Pancreas (tissue), 10 donors: ENCODE measurements at places on chromosomes 6 and 20. TPM values are rescaled to one million over a fixed set of nuclear protein-coding genes. Genes with fewer than 3 reads are reported as not detected.
A peak's percentile ranks its signal among the peaks of the same experiment; 100 is the strongest.

DNA sequence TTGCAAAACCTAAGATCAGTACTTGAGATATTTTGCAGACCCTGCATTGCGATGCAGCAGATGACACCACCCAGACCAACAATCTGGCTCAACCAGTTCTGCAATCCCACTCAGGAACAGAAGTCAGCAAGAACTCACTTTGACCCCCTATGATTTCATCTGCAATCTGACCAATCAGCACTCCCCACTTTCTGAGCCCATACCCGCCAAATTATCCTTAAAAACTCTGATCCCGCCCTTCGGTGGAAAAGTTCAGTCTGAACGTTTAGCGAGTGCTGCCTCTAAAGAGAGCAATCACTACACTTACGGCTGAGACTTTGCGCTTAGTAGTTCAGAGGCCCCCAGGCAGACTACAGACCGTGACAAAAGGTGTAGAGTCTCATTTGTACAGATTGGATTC lies 17.3 kb upstream of the KIAA1586 start:
- no peak overlapping the region for H3K4me3 ChIP-seq
- H3K27ac ChIP-seq: no peak overlapping the region

DNA sequence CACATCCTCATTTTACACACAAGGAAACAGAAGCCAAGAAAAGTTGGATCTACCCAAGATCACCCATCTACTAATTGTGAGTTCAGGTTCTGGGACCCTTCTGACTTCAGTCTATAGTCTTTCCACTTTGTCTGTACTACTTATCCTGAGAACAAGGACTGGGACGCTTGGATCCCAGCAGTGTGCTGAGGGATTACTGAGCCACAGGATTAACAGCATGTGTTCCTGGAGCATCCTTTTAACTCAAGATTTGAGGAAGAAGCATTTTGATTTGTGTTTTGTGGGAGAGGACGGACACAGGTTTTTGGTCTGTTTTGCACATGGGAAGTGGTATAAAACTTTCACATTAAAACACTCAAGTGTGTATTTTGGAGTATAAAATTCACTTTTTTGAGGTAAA lies 4.4 kb downstream of the ENPP4 start:
- H3K36me3 ChIP-seq: no peaks in the 10 kb centered on the region
- H3K27me3 ChIP-seq: no peaks in the 10 kb centered on the region
- H3K4me3 ChIP-seq: no peak overlapping the region
- no peaks in the 10 kb centered on the region for H3K4me1 ChIP-seq
- H3K27ac ChIP-seq: no peak overlapping the region

GRCh38 chr6:32954986-32955802 lies 2.3 kb upstream of the HLA-DMA start:
- no peak overlapping the region for H3K27ac ChIP-seq
- no peaks in the 10 kb centered on the region for H3K4me1 ChIP-seq
- peak; percentile 67 for DNase-seq
- no peaks in the 10 kb centered on the region for H3K36me3 ChIP-seq
- no peaks in the 10 kb centered on the region for H3K27me3 ChIP-seq

DNA sequence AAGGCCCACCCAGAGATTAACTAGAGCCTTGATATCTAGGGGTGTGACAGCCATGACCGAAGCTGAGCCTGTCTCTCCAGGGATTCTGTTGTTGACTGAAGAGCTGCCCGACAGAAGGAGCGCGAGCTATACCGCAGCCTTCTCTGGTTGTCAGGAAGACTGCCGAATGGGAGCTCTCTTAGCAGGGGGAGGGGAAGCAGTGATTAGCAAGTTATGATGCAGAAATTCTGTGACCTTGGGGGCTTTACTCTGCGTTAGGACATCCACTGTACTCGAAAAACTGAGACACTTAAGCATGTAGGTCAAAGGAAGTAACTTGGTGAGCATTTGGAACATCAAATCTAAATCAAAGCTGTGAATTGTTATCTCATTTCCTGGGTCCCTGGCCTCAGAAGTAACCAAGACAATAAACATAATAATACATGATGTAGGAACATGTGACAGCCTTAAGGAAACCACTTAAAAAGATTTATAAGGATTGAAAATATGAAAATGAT lies 84.7 kb downstream of the MAP3K4 start:
- no peak overlapping the region for H3K27ac ChIP-seq
- DNase-seq: no peak
- H3K4me1 ChIP-seq: no peaks in the 10 kb centered on the region
- H3K4me3 ChIP-seq: no peak overlapping the region
- H3K36me3 ChIP-seq: peaks cover 31% of the 10 kb centered on the region
- H3K27me3 ChIP-seq: no peaks in the 10 kb centered on the region

DNA sequence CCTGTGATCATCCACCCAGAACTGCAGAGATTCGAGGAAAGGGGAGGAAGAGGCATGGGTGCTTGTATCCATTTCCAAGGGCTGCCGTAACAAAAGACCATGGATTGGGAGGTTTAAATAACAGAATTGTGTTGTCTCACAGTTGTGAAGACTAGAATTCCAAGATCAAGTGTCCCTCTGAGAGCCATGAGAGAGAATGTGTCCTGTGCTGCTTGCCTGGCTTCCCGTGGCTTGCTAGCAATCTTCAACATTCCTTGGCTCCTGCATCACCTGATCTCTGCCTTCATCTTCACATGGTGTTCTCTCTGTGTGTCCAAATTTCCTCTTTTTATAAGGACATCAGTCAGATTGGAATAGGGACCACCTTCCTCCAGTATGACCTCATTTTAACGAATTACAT lies 69.8 kb downstream of the CDC40 start:
- DNase-seq: no peak
- H3K27me3 ChIP-seq: no peaks in the 10 kb centered on the region
- H3K4me3 ChIP-seq: no peak overlapping the region
- H3K27ac ChIP-seq: no peak overlapping the region
- H3K36me3 ChIP-seq: no peaks in the 10 kb centered on the region

DNA sequence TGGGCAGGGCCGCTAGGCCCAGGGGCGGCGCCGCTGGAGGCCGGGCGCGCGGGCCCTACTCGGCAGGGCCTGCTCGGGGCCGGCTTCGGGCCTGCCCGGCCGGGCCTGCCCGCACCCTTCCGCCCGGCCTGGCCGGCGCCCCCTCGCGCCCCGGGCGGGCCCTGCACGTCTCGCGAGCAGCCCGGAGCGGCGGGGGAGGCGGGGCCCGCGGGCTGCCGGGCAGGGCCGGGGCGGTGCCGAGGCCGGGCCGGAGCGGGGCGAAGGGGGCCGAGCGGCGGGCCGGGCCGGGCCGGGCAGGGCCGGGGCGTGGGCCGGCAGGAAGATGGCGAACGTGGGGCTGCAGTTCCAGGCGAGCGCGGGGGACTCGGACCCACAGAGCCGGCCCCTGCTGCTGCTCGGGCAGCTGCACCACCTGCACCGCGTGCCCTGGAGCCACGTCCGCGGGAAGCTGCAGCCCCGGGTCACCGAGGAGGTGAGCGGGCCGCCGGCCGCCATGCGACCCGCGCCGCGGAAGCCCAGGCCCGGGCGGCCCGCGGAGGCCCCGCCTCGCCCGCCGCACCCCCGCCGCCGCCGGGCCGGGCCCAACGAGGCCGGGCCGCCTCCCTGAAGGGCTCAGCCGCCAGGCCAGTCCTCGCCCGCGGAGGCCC lies at the start of gene NPEPL1:
Gene NPEPL1, plus strand, starts transcription at position 222 of the 647 bp plus-strand sequence. Its CDS starts 101 bp downstream, at position 323.
- peaks cover 8% of the 10 kb centered on the region for H3K4me1 ChIP-seq
- DNase-seq: peak; percentile 88
- H3K27me3 ChIP-seq: no peaks in the 10 kb centered on the region
- H3K36me3 ChIP-seq: peaks cover 22% of the 10 kb centered on the region
- peak within 1 kb of the TSS; percentile 57 for H3K27ac ChIP-seq
- H3K4me3 ChIP-seq: peak within 1 kb of the TSS; percentile 59

DNA sequence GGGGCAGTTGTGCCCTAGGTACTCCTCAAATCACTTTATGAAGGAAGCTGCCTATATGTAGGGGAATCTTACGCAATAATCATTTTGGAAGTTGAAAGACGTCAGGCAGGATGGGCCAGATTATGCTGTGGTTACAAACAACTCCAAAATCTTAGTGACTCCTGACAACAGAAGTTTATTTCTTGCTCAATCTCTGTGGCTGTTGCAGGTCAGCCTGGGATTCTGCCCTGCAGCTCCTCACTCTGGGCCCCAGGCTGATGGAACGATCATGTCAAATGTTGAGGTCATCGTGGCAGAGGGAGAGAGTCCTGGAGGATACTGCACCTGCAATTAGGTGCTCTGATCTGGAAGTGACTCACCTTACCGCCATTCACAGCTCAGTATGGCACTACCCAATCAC lies 88.4 kb downstream of the ZDHHC14 start:
- no peak for DNase-seq
- no peak overlapping the region for H3K27ac ChIP-seq
- H3K27me3 ChIP-seq: no peaks in the 10 kb centered on the region
- H3K36me3 ChIP-seq: no peaks in the 10 kb centered on the region
- no peaks in the 10 kb centered on the region for H3K4me1 ChIP-seq
- no peak overlapping the region for H3K4me3 ChIP-seq

GRCh38 chr20:25297141-25297905 lies 49.4 kb downstream of the PYGB start:
- H3K4me3 ChIP-seq: no peak overlapping the region
- H3K27me3 ChIP-seq: no peaks in the 10 kb centered on the region
- DNase-seq: no peak
- peaks cover 24% of the 10 kb centered on the region for H3K4me1 ChIP-seq

DNA sequence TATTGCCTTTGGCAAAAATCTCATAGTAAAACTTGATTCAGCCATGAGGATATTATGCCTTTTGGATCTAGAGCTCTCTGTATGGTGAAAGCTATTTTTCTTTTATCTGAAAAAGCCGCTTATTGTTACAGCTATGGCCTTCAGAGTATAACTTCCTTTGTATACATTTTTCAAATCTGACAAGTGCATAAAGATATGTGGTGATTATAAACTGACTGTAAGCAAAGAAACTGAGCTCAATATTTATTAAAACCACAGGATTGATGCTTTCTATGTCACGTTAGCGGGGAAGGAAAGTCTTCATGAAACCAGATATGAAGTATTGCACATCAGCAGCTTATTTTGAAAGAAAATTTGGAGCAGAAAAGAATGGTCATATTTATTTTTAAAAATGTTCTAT lies 151.8 kb downstream of the THEMIS start:
- H3K4me1 ChIP-seq: no peaks in the 10 kb centered on the region
- H3K36me3 ChIP-seq: no peaks in the 10 kb centered on the region
- H3K27me3 ChIP-seq: no peaks in the 10 kb centered on the region
- no peak overlapping the region for H3K4me3 ChIP-seq
- DNase-seq: no peak

DNA sequence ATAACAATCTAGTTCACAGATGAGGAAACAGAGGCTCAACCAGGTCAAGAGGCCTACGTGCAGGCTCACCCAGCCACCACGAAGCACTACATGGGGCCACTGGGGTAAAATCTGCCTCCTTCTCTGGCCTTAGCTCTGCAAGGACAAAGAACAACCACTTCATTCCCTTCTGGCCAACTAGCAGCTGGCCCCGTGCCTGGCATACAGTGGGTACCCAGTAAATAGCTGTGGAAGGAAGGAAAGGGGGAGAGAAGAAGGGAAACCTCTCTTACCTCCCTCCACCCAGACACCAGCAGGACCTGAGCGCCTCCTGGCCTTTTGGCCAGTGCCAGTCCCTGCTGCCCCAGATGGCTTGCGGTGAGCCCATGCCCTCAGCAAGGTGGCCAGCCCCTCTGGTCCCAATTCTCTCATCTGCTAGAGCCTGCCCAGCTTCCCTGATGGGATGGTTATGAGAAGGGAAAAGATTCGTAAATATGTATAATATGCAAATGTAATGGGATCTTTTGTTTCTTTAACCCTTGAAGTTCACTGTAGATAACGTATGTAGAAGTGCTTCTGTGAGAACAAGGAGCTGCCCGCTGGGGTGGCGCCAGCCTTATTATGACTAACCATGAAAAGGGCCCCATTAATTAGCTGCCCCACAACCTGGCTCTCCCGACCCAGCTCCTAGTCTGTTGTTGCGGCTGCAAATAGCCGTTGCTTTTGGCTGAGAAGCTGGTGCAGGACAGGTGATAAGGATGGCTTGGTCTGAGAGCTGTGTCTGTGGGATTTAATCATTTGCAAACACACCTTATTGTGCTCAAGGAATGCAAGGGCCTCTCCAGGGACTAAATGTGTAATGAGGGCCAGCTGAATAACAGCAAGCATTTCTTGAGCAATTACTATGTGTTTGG lies 62.0 kb downstream of the DLGAP4 start:
- DNase-seq: no peak
- H3K27me3 ChIP-seq: no peaks in the 10 kb centered on the region
- no peak overlapping the region for H3K27ac ChIP-seq
- no peak overlapping the region for H3K4me3 ChIP-seq
- no peaks in the 10 kb centered on the region for H3K4me1 ChIP-seq

DNA sequence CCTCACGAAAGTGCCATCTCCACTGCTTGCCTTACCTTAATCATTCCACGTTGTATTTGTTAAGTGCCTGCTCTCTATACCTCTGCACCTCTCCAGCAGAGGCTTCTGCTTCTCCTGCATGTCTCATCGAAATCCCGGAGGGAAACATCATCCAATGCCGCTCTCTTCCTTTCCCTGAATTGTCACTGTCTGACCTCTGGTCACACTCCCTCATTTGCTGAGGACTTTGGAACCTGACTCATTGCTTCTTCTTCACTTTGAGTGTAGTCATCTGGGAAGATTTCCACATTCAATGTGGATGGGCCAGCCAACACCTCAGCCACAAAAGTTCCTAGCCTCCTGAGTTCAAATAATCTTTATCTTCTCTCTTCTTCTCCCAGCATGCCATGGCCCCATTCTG lies 78.9 kb upstream of the BEND6 start:
- H3K27me3 ChIP-seq: no peaks in the 10 kb centered on the region
- H3K4me1 ChIP-seq: no peaks in the 10 kb centered on the region
- no peak overlapping the region for H3K27ac ChIP-seq

DNA sequence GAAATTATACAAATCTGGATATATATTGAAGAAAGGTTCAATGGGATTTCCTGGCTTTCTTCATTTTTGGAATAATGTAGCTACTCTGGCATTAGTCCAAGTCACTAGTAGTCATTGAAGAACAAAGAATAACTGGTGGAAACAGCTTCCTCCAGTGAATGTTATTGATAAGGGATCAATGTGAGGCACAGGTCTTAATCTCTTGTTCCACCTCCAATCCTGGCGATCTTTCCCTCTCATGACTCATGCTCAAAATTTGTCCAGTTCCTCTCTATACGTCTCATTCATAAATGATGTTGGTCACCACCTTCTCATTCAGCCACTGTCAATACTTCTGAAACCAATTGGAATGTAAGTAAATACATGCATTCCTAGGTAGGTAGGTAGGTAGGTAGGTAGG lies 185.0 kb upstream of the BMP2 start:
- no peaks in the 10 kb centered on the region for H3K36me3 ChIP-seq
- no peaks in the 10 kb centered on the region for H3K4me1 ChIP-seq
- DNase-seq: no peak
- no peak overlapping the region for H3K4me3 ChIP-seq

GRCh38 chr6:159042003-159042825 lies 2.6 kb downstream of the TAGAP start:
- no peaks in the 10 kb centered on the region for H3K36me3 ChIP-seq
- H3K4me3 ChIP-seq: no peak overlapping the region
- H3K27ac ChIP-seq: no peak overlapping the region
- DNase-seq: peak; percentile 80
- H3K4me1 ChIP-seq: no peaks in the 10 kb centered on the region

- DNase-seq: no peak
- no peaks in the 10 kb centered on the region for H3K4me1 ChIP-seq
Measured at GRCh38 chr6:121285041-121285440, 49.2 kb downstream of the TBC1D32 start.

Gene NR2E1
- total RNA-seq: 0.19 TPM

Gene ADGRG6
- total RNA-seq: 2.6 TPM

Gene PSORS1C2
- total RNA-seq: not detected

Gene FAXC
- total RNA-seq: 1.9 TPM
